CD4-positive, alpha-beta T cell treated with Interferon gamma for 1 hour (primary cell): ENCODE measurements at places on chromosomes 2 and 18.

DNA sequence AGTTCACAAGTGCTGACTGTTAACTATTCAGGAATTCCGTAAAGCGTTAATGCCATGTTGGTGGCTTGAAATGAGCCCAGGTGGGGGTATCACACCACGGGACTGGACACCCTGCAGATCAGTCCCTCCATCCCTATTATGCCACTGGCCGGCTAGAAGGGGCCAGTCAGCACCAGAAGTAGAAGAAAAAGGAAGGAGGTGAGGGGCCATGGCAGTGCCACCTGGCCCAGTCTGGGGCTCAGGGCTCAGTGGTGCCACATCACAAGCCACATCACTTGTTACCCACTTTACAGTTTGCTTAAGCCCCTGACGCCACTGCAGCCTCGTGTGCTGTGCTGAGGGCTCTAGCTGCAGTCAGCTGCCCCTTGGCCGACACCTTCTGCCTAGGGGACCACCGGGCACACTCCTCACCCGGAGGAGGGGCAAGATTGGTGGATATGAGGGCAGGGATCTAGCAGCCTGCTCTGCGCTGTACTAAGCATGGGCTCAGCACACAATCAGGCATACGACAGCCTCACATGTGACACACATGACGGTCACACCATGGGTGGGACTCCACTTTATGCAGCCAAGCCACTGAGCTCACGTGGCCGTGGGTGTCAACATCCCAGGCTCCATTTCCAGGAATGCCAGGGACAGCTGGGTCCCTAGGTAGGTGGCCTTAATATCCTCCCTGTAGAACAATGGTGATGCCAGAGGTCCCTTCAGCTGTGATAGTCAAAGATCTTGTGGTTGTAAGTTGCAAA lies 3.6 kb downstream of the LIMS2 start:
- no peak for DNase-seq

DNA sequence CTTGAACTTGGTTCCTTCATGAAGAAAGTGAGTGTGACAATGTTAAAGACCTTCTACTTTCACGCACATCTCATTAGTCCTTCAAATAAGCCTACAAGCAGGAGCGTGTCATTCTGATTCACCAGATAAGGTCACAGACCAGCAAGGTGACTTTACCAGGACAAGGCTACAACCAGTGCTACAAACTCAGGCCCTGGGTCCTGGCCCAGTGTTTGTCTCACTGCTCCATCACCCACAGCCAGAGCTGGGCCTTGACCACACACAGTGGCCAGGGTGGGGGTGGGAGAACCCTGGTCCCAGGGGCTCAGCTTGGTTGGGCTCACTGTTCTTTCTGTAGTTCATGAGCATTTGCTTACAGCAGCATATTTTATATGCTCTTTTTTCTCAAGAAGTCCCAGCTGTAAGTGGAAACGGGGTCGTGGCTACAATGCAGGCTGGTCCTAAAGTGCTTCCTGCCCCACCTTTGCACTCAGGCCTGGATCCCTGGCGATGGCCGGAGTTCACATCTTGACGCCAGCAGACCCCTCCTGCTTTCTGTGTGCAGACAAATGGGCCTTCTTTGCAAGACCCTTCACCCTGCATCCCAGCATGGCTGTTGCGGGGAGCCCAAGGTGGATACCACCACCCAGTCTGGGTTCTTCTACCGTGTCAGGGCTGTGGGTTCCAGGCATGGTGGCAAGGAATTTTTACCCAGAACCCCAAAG lies 153.6 kb upstream of the EPAS1 start:
- DNase-seq: no peak

GRCh38 chr2:237279012-237279768 lies 134.8 kb downstream of the COL6A3 start:
- no peak for DNase-seq

- DNase-seq: peak; percentile 30
Measured at GRCh38 chr18:79912409-79912991, 39.0 kb downstream of the SLC66A2 start.

- no peak for DNase-seq
Measured at GRCh38 chr2:40257340-40258134, 194.4 kb downstream of the SLC8A1 start.

DNA sequence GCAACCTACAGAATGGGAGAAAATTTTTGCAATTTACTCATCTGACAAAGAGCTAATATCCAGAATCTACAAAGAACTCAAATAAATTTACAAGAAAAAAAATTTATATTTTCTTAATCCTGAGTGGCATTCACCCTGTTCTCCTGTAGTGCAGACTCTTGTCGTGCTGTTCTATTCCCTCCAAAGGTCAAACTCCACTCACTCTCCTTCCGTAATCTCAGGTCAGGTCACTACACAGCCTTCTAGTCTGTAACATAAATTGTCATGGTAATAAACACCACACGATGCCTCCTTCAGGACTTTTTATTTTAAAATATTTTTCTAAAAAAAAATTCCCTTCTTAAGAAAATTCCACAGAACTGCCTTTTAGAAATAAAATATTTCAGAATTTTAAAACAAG lies 417.9 kb upstream of the GCFC2 start:
- DNase-seq: no peak

- peak; percentile 66 for DNase-seq
Measured at GRCh38 chr18:79964330-79965118, at the start of gene HSBP1L1. Gene HSBP1L1, plus strand, starts transcription at chr18:79964643. Its CDS starts 93 bp downstream, at chr18:79964736.

GRCh38 chr18:70172225-70172624 lies 33.3 kb downstream of the RTTN start:
- DNase-seq: no peak

GRCh38 chr18:9787712-9788111 lies 79.6 kb downstream of the RAB31 start:
- no peak for DNase-seq

- DNase-seq: no peak
Measured at GRCh38 chr2:101329026-101329425, 20.5 kb upstream of the RNF149 start.

DNA sequence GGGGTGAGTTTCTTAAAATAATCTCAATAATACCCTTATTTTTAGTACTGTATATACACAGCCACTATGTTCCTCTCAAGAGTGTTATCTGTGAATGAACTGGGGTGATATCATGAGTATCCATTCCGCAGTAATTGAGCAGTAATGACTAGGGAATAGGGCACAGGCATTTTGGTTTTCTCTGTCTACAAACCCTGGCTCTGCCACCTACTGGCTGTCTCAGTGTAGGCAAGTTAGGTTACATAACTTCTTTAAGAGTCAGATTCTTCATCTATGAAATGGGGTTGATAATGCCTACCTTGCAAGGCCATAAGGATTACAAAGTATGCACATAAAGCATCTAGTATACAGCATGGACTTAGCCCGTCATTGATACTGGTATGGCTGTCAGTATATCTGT lies 555.8 kb downstream of the NRXN1 start:
- no peak for DNase-seq

DNA sequence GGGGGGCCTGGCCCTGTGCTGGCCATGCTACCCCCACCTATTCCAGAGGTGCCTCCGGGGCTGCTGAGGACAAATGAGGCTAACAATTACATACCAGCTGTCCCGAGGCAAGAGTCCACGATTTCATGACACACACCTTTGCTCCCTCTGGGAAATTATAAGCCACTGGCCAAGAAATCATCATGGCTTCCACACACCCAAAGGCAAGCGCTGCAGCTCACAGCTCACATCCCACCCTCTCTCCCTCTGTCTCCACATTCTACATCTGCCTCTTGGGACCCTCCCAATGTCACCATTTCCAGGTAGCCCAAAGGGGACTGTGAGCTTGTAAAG lies 134.4 kb downstream of the HDAC4 start:
- no peak for DNase-seq

- DNase-seq: no peak
Measured at GRCh38 chr2:70391988-70392387, 90.1 kb upstream of the FAM136A start.
